ENCODE measurements at places on chromosomes 2 and 18. TPM values are rescaled to one million over a fixed set of nuclear protein-coding genes. Genes with fewer than 3 reads are reported as not detected.

RGPD6 gene
- 12.7 TPM for total RNA-seq

CFC1 gene
- total RNA-seq = not detected

- DNase-seq = no peak
These were observed 285.9 kb downstream of the MYT1L start for GRCh38 chr2:2045141-2045540.

GRCh38 chr18:39698436-39698835 is 2132.8 kb upstream of the CELF4 start:
- DNase-seq = no peak

DNA sequence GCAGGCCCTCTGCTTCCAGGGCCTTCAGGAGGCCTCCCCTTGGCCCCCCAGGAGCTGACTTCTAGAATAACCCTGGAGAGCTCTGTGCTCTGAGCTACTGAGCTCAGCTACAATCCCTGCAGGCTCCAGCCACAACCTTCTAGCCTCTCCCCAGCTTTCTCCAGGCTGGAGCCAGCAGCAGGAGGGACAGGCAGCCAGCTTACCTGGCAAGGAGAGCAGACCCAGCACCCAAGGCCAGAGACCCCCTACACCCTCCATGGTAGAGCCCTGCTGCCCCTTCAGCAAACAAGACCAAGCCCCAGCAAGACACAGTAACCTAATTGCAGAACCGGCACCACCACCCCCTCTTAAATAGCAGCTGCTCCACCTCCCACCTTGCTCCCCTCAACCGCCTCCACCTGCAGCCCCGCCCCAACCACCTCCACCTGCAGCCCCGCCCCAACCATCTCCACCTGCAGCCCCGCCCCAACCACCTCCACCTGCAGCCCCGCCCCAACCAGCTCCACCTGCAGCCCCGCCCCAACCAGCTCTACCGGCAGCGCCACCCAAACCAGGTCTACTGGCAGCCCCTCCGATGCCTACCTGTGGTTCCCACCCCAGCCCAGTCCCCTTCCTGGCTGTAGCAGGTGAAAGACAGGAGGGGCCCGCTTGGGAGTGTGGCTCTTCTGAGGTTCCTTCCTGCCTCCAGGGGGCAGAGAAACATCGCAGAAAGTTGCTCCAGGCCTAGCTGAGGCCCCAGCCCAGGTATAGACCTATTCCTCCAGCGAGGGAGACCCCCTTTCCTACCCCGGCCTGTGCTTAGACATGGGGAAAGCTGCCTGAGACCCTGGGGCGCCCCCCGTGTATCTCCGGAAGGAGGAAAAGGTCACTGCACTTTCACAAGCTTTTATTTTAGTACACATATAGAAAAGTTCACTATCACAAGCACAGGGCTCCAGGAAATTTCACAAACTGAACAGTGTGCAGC is at the start of gene ASTL:
TSS of gene ASTL (minus strand) at position 324 of the 967 bp plus-strand sequence. CDS start at position 258, 66 bp downstream.
- DNase-seq = no peak

- peak; percentile 93 for DNase-seq
These were observed 86.6 kb downstream of the ITGB1BP1 start for GRCh38 chr2:9336576-9337314.

- no peak for DNase-seq
These were observed 62.0 kb upstream of the KLF7 start for GRCh38 chr2:207227749-207228145.

DNA sequence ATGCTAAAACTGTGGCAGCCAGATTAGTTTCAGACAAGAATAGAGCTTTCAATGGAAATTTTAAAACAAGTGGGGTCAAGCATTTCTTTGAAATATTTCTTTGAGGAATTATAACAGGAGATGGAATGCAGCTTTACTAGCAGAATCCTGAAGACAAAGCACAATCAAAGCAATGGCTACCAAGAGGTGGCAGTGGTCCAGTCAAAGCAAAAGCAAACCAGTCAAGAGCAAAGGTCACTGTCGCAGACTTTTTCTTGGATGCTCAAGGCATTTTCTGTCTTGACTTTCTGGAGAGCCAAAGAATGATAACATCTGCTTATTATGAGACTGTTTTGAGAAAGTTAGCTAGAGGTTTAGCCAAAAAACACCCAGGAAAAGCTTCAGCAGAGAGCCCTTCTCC is 351.2 kb upstream of the DLGAP1 start:
- no peak for DNase-seq

- no peak for DNase-seq
These were observed 54.1 kb upstream of the MYCN start for GRCh38 chr2:15886231-15886630.

DNA sequence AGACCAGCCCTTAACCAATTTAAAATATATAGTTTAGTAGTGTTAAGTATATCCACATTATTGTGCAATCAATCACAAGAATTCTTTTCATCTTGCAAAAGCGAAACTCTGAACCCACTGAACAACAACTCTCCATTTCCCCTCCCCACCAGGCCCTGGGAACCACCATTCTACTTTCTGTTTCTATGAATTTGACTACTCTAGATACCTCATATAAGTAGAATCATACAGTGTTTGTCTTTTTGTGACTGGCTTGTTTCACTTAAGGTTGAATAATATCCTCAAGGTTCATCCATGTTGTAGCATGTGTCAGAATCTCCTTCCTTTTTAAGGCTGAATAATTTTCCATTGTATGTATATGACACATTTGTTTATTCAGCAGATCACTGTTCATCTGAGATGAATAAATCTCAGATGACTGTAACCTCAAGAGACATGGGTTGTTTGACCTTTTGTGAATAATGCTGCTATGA is 8.1 kb upstream of the SOS1 start:
- DNase-seq = no peak

- no peak for DNase-seq
These were observed 262.2 kb upstream of the MGAT5 start for GRCh38 chr2:133991606-133992168.

DNA sequence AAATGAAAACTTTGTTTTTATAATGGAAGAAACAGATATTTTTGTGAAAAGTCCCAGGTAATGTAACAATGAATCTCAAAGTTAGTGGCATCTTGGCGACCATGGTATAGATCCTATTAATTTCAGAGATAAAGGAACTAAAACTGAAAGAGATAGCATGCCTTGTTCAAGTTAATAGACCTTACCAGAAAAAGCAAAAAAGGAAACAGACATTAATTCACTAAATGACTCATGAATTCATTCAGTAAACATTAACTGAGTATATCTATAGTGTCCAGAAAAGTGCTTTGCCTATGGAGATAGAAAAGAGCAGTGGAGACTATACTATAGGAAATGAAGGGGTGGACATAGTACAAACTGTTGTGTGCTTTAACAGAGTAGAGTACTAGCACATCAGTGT is 763.3 kb downstream of the TRIB2 start:
- no peak for DNase-seq

DNA sequence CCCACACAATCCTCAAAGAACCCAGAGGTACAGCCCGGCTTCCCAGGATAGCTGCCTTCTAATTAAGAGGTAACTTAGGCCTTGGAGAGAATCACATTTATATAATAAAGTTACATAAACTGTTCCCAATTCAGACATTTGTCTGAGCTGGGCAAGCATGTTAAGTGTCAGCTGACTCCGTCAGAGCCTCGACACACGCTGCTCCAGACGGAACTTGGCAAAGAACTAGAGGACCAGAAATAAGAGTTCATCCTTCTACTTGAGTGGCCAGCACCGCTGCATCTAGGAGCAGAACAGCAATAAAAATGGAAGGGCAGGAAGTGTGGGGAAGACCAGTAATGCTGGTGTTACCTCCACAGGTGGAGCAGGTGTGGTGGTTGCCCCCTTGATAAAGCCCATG is 80.5 kb downstream of the MYO5B start:
- no peak for DNase-seq

FBXO41 gene
- 2.6 TPM for total RNA-seq

NTSR2 gene
- not detected for total RNA-seq

IDH1 gene
- 79.4 TPM for total RNA-seq

GRCh38 chr2:209469481-209469880 is 45.6 kb downstream of the MAP2 start:
- DNase-seq = peak; percentile 17

LTBP1 gene
- 14.4 TPM for total RNA-seq

Data from myocyte (in vitro differentiated cells).